ENCODE measurements at places on chromosomes 2 and 18.

GRCh38 chr2:232228971-232229894 is 149.3 kb upstream of the ALPP start:
- no peak for DNase-seq

GRCh38 chr2:67503066-67503795 is 106.1 kb downstream of the ETAA1 start:
- no peak for DNase-seq

DNA sequence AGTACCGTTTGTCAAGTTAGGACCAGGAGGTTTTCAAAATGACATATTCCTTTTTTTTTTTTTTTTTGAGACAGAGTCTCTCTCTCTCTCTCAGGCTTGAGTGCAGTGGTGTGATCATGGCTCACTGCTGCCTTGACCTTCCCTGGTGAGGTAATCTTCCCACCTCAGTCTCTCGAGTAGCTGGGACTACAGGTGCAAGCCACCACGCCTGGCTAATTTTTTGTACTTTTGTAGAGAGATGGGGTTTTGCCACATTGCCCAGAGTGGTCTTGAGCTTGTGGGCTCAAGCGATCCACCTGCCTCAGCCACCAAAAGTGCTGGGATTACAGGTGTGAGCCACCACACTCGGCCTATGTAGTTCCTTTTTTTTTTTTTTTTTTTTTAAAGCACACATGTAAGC is 127.9 kb upstream of the SEC11C start:
- no peak for DNase-seq

- no peak for DNase-seq
These were observed 191.1 kb downstream of the STK39 start for GRCh38 chr2:168056242-168056787.

GRCh38 chr18:8614875-8615274 is 5.6 kb downstream of the RAB12 start:
- no peak for DNase-seq

DNA sequence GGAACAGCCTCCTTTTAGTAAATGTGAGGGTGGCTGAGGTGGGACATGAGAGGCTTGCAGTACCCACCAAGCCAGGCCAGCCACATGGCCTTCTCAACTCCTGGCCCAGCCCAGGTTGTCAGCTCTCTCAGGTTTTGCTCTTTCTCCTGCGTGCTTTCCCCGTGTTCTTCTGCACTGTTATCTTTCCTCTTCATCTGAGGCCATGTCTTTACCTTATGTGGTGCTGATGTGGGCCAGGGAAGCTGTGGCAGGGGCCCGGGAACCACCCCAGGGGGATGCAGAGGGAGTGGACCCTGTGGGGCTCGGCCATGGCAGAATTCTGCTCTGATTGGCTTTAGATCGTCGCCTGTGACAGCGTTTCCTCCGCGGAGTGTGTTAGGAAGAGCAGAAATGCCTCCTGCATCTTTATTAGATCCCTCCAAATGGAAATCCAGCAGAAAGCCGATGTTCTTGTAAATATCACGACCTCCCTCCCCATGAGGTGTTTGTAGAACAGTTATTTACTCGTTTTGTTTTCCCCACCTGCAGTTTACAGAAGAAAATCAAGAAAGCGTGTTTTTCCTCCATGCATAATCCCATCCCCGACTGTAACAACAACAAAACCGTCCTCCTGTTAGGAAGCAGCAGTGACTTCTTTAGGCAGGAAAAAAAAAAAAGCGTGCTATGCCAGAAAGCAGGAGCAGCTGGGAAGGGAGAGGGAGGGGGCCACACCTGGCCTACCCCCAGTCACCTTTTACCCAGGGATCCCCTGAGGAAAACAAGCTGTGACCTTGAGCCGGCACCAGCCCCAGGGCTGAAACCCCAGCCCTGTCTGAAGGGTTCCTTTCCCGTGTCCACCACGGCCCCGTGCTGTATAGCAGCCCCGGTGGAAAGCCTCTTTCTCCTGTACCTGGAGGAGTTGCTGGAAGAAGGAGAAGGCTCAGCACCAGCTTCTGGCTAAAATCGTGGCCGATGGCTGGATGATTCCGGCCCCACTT is 54.8 kb downstream of the HPCAL1 start:
- DNase-seq = no peak

DNA sequence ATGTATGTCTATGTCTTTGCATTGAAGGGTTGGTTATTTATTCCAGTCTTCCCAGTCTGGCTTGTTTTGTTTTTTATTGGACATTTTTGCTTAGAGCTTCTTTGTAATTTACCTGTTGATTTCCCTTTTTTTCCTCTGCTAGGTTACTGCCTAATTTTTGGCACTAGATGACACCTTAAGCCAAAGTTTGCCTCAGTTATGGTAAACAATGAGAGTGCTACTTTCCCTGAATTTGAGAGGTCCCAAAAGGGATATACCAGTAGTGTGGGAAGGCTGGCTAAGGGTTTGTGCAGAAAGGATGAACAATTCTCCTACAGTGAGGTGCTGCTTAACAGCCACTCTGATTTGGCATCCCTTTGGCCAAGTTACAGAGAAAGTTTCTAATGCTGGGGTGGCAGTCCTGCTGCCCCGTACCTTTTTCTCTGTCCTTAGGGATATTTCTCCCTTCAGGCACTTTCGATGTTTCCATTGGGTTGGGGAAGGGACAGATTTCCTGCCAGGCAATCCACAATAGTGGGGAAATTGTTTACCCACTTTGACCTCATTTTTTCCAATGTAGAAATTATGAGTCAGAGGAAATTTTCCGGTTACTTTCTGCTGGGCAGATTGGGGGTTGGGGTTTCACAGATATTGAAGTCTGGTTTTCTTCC is 354.9 kb downstream of the PTPRM start:
- DNase-seq = no peak

DNA sequence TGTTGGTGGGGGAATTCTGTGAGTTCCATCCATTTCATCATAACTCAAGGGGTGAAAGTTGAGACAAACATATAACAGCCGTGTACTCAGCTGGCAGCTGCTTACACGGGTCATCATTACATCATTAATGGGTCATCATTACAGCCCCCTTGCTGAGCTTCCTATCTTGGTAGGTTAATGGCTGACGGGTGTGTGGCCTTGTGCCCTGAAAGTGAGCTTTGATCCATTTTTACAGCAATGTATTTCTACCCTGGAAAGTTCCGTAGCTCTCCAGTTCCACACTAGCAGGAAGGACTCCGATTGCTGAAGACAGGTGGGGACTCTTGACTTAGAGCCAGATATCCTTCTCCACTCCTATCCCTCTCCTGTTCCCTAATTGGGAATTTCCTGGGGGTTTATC is 105.2 kb upstream of the DLX2 start:
- DNase-seq = no peak

GRCh38 chr2:143686585-143687164 is 557.5 kb downstream of the ARHGAP15 start:
- no peak for DNase-seq

- no peak for DNase-seq
These were observed 190.9 kb upstream of the FOSL2 start for GRCh38 chr2:28201671-28202180.

DNA sequence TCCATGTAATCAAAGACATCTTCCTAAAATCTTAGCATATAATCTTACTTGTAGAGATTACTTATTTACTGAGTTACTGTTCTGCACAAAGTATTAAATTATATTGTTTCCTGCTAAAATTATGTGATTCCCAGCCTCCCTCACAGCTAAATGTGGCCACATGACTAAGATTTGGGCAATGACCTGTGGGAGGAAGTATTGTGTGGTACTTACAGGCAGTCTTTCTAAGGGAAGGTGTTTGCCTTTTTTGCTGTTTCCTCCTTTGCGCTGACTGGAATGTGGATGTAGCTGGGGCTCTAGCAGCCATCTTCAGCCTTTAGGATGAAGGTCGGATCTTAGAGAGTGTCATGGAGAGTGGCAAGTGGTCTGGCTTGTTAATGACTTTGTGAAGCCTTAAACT is 146.3 kb upstream of the APCDD1 start:
- no peak for DNase-seq

GRCh38 chr2:215884451-215885087 is 128.8 kb downstream of the MREG start:
- DNase-seq = no peak

GRCh38 chr18:22412176-22412911 is 5.4 kb downstream of the CTAGE1 start:
- DNase-seq = no peak

DNA sequence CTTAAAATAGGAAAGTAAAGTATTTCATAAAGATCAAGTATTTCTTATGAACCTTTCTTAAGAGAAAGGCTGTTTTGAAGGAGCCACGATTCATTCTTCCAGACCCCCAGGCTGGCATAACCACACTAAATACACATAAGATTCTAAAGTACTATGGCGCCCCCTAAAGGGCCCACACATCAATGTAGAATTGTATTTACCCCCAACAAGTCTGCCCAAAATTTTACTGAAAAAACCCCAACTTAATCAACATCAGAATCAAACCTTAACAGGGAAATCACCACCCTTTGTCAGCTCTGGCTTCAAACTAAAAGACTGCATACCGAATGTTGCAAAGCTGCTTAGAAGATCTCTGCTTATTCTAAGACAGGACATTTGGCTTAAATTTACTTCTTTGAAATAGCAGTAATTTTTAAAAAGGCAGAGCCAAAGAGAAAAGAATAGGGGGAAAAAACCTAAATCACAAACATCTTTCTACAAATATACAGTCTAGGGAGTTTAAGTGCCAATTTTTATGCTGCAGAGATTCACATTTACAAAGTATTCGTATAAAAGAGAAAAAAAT is 20.4 kb upstream of the BCL2 start:
- DNase-seq = no peak
